Posterior vena cava (tissue), 2 donors: ENCODE measurements at places on chromosomes 7 and 10. TPM values are rescaled to one million over a fixed set of nuclear protein-coding genes. Genes with fewer than 3 reads are reported as not detected.

The SYT15B gene
- total RNA-seq, result 2.6 TPM

DNA sequence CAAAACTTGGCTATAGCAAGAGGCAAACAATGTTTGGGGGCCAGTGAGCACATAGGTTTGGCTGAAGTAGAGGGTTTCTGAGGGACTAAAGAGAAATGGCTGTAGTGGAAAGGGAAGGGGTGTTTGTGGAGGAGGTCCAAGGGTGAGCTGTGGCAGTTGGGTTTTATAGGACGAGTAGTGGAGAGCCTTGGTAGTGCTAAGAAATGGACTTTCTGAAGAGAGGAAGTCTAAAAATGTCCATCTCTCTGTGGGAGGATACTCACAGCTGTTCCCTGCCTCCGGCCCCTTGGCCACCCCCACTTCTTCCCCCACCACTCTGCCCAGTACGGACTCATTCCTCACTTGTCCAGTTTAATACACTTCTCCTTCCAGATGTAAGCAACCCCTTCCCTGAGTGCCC is 64.3 kb downstream of the ZNF22 start:
- DNase-seq, result no peak

The STAG3 gene
- 0.52 TPM for total RNA-seq

The OR6V1 gene
- total RNA-seq, result not detected

DNA sequence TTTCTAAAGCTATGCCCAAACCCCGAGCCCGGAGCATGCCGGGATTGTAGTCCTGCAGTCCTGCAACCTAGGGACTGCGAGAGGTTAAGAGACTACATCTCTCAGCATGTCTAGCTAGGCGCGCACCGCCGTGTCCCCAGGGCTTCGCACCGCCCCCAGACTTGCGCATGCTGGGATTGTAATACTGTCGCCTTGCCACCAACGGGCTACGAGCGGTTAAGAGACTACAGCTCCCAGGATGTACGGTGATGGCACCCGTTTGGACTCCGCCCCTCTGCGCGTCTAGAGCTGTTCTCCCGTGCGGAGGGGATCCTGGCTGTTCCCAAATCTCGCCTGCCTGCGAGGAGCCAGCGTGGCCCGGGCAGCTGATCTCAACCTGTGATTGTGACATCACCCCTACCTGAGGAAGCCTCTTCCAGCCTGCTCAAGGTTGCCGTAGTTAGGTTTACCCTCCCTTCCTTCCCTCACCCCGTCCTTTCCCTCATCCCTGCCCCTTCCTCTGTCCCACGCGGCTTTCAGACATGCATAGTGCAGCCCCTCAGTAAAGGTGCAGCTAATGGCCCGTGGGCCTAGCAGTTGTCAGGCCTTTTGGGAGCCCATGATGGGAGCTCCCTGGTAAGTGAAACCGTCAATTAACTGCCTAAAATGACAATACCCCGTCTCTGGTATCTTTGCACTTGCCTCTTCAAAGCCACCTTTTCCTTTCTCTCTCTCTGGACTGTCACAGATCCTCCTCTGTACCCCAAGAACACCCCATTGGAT is 6.3 kb upstream of the ZNF736 start:
- peak; percentile 98 for DNase-seq
